ENCODE measurements at places on chromosomes 3 and 15. TPM values are rescaled to one million over a fixed set of nuclear protein-coding genes. Genes with fewer than 3 reads are reported as not detected.

The STRIT1 gene
- total RNA-seq = not detected

The RLBP1 gene
- not detected for total RNA-seq

The BCL2A1 gene
- not detected for total RNA-seq

The TUSC2 gene
- 29.1 TPM for total RNA-seq

The TMEM207 gene
- not detected for total RNA-seq

The KCNMB2 gene
- not detected for total RNA-seq

The WDR72 gene
- total RNA-seq = 11.5 TPM
